ENCODE measurements at places on chromosomes 4 and X.

- no peak for DNase-seq
Observed at GRCh38 chr4:20787940-20788665, 87.8 kb downstream of the PACRGL start.

DNA sequence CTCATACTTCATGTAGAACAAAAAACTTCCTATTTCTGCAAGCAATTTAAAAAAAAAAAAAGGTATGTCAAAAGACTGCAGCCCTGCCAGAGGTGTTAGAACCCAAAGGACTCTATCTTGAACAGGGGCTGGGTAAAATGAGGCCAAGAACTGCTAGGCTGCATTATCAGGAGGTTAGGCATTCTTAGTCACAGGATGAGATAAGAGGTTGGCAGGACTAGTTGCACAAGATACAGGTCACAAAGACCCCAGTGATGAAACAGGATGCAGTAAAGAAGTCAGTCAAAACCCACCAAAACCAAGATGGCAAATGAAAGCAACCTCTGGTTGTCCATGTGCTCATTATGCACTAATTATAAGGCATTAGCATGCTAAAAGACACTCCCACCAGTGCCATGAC is 104.1 kb downstream of the ANOS1 start:
- DNase-seq = no peak

- no peak for DNase-seq
Observed at GRCh38 chr4:83454686-83455085, 937 bp downstream of the HELQ start.

DNA sequence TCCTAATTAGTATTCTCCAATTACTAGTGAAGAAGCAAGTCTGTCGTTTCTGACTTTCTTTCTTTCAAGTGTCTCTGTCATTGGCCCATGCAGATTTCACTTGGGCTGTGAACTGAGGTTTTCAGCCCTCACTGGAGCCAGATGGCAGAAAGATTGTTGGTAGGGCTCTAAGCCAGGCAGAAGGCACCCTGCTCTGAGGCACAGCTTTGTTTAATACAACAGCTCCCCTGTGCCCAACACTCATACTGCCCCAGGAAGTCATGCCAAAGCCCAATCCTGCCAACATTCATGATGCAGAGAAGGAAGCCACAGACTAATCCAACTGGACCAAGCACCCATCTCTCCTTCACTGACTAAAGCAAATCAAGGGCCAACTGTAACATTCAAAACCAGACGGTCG is 117.1 kb upstream of the FRG1 start:
- no peak for DNase-seq

- DNase-seq = no peak
Observed at GRCh38 chr4:12716896-12717295, 767.2 kb downstream of the RAB28 start.

DNA sequence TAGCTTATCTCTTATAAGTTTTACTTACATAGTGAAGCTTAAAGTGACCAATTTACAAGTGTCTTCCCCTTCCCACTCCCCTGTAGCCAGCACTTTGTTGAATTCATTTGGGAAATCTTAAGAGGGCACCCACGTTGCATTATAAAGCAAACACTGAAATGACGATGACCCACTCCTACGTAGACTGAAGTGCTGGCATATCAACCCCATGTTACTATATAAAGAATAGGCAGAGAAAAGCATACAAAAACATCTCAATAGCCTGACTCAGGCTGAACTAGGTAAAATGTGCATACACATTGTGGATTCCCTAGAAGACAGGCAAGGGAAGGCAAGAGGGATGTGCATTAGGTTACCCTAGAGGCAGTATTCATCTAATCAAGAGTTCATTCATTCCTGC is 313.4 kb downstream of the TENM3 start:
- no peak for DNase-seq

DNA sequence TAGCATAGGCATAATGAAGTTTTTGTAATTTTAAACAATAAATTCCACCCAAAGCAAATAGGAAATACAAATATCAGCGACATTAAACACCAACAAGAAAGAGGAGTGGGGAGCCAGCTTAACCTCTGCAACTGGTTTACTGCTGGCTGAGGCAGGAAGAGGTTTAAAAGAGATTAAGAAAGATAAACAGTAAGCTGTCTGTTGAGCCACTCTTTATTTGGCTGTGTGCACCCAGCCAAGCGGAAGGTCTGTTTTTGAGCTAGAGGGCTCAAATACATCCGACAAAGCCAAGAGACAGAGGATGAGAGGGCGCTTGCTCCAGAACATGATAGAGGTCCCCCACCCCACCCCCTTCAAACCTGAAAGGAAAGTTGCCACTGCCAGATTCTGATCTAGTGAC is 191.4 kb downstream of the MGST2 start:
- no peak for DNase-seq

- DNase-seq = no peak
Observed at GRCh38 chr4:52019936-52020657, at the start of gene LRRC66. Gene LRRC66, minus strand, starts transcription at chr4:52020363. Its CDS starts 2,750 bp downstream, at chr4:52017613.

Data from stimulated activated CD4-positive, alpha-beta T cell treated with anti-CD3 and anti-CD28 coated beads, Interleukin-1b, Interleukin-23, amount 100 ng/mL, for 1 hour (primary cell).